ENCODE measurements at places on chromosomes 1 and 21. TPM values are rescaled to one million over a fixed set of nuclear protein-coding genes. Genes with fewer than 3 reads are reported as not detected.

- no peak for DNase-seq
Measured at GRCh38 chr1:230427094-230427876, 1.2 kb upstream of the PGBD5 start.

DNA sequence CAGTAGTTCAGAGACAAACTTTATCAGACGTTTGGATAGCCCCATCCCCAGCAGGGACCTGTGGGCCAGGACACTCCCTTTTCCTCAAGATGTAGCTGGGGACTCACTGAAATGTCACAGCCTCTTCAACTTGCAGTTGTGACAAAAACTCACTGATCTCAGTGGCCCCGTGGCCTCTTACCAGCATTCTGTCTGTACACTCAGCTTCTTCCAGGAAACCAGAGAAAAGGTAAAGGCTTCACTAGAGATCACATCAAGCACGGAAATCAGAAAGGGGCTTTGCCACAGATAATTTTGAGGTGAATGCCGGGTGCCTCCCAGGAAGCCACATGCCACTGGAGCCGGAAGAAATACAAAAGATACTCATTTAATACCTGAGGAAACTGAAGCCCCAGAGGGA is 122.2 kb downstream of the CCDC185 start:
- DNase-seq: no peak

SYCP1 gene
- not detected for total RNA-seq

CIART gene
- 5.2 TPM for total RNA-seq

DNA sequence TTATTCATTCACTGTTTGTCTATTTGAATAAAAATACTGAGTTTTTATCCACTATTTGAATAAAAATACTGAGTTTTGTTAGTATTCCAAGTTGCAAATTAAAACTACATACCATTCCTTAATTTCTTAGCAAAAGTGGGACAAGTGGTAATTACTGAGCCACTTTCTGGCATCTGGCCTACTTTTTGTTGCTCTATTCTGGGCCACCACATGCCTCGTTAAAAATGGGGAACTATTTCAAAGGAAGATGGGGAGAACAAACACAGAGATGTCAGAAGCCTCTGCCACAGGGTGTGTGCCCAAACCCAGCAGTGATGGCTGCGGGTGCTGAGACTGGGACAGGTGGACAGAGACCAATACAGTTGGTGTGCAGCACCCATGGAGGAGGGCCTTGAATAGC is 14.6 kb downstream of the PIGP start:
- no peak for DNase-seq

DNA sequence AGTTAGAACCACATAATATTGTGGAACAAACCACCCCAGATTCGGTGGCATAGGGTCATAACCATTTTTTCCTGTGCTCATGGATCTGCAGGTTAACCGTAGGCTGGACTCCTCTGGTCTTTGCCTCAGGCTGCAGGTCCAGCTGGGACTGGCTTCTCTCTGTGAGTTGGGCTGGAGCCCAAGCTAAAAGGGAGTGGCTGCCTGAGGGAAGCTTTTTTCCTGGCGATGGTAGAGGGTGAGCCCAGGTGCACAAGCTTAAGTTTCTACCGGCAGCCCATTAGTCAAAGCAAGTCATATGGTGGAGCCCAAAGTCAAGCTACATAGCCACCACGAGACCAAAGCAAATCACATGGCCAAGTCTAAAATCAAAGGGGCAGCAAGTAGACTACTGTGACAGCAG is 13.8 kb downstream of the EPHX4 start:
- DNase-seq: no peak

SLC6A17 gene
- 0.14 TPM for total RNA-seq

- peak; percentile 4 for DNase-seq
Measured at GRCh38 chr1:241551759-241552638, 19.8 kb downstream of the KMO start.

DNA sequence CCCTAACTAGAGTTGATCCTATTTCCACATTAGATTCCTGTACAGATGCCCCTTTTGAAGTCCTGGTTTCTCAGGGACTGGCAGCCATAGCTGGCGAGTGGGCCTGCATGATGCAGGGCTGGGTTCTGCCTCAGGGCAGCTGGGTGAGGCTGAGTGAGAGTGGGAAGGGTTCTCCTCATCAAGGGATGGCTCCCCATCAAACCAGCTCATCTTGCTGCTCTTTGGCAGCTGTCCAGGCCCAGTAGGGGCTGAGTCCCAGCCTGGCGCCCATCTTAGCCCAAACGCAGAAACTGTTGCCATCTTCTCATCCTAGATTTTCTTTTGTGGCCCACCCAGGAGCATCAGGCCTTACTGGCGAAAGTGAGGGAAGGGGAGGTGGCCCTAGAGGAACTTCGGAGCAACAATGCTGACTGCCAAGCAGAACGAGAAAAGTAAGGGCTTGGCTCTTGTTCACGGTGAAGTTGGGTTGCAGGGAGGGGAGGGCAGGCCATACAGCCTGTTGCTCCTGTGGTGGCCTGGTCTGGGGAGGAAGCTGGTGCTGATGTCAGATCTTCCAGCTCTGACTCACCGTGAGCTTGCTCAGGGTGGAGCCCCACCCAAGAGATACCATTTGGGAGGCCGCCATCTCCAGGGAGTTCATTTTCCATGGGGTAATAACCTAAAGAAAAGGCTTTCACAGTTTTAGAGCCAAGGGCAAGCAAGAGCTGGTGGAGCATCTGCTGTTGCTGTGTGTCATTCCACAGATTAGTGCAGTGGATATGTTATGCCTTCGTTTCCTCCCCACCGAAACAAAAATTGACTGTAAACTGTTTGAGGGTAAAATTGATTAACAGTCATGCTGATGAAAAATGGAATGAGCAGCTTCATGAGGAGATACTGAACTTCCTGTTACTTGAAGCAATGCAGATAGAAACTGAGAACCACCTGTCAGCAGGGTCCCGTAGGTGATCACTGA is 34.7 kb downstream of the TUFT1 start:
- DNase-seq: no peak

GRCh38 chr1:30748098-30748698 is 9.4 kb downstream of the LAPTM5 start:
- no peak for DNase-seq

DNA sequence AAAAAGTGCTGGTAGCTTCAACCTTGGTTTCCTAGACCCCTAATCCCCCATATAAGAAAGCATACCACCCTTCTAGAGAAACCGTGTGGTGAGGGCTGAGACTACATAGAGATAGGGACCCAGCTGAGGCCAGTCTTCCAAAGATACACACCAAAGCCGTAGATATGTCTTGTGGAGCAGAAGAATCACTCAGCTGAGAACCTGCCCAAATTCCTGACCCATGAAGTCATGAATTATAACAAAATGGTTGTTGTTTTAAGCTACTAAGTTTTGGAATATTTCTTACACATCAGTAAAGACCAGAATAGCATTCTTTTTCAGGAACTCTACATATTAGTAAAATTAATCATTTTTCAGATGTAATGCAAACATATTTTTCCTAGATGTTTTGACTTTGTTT is 3.3 kb upstream of the SNRPE start:
- no peak for DNase-seq

LCE1E gene
- total RNA-seq: not detected

DNA sequence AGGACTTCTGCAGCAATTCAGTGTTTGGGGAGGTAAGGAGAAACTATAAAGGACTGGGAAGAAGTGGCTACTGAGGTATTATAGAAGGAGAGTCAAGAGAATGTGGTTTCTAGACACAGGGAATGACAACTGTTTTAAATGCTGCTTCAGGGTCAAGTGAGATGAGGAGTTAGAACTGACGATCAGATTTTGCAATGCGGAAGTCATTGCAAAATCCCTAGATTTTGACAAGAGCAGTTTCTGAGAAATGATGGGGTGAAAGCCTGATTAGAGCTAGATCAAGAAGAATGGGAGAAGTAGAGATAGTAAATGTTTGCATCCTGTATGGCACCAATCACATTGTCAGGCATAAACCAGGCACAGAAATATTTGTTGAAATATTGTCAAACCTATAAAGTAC is 4.7 kb upstream of the TSNAX start:
- DNase-seq: no peak

- DNase-seq: no peak
Measured at GRCh38 chr21:31798842-31799704, 67.2 kb upstream of the SCAF4 start.

PLA2G2C gene
- not detected for total RNA-seq
